ENCODE measurements at places on chromosomes 5 and 9.

DNA sequence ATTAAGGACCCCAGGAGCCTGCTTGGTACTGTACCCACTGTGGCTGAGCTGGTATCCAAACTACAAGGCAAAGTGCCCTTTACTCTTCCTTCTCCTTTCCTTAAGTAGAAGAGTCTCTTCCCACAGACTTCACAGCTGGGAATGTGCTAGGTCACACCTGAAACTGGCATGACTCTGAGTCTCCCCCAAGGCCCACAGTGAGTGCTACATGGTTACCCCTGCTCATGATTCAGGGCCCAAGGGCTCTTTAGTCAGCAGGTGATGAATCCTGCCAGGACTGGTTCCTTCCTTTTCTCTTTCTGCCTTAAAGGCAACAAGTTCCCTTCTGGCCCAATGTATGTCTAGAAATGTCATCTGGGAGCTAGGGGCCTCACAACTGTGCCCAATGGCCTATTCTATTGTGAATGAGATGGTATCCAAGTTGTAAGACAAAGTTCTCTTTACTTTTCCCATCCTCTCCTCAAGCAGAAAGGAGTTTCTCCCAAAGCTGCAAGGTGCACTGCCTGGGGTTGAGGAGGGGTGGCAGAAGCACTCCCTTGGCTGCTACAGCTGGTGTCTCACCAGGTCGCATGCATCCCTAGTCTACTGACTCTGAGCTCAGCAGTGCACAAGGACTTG lies 134.4 kb downstream of the TMEM38B start:
- H3K4me1 ChIP-seq = no peaks in the 10 kb centered on the region
- no peaks in the 10 kb centered on the region for H3K36me3 ChIP-seq
- no peak for DNase-seq
- no peak overlapping the region for H3K27ac ChIP-seq
- no peaks in the 10 kb centered on the region for H3K27me3 ChIP-seq

DNA sequence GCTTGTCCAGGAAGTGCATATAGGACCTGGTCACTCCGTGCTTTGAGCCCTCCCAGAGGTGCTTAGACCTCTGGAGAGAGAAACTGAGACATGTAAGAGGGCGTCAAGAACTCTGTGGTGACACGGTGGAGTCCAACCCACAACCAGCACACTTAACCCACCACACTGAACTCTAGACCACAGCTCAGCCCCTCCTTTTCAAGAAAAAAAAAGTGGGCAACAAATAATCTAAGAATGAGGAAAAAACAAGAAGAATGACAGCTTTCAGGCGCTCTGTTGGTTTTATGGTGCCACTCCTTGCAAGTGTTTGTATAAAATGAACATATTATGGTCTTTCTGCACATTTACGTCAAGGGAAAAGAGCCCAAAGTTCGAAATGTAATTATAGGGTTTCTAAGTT lies 50.2 kb upstream of the SNAPC3 start:
- no peaks in the 10 kb centered on the region for H3K36me3 ChIP-seq
- no peak overlapping the region for H3K4me3 ChIP-seq
- no peak for DNase-seq
- H3K27me3 ChIP-seq = no peaks in the 10 kb centered on the region

GRCh38 chr9:33475357-33475756 lies 1.6 kb upstream of the NOL6 start:
- H3K4me1 ChIP-seq = no peaks in the 10 kb centered on the region
- no peak overlapping the region for H3K27ac ChIP-seq
- H3K4me3 ChIP-seq = no peak overlapping the region
- H3K36me3 ChIP-seq = 0 out of 2 replicates have a peak, but pooled peaks cover 5% of the 10 kb centered on the region

GRCh38 chr5:132110930-132111329 lies 37.3 kb downstream of the CSF2 start:
- H3K4me3 ChIP-seq = no peak overlapping the region
- no peaks in the 10 kb centered on the region for H3K36me3 ChIP-seq
- H3K27ac ChIP-seq = no peak overlapping the region
- no peaks in the 10 kb centered on the region for H3K27me3 ChIP-seq
- H3K4me1 ChIP-seq = no peaks in the 10 kb centered on the region

- H3K4me3 ChIP-seq = no peak overlapping the region
- no peak overlapping the region for H3K27ac ChIP-seq
- H3K4me1 ChIP-seq = no peaks in the 10 kb centered on the region
- no peaks in the 10 kb centered on the region for H3K27me3 ChIP-seq
These were observed 27.6 kb downstream of the IL7R start for GRCh38 chr5:35884191-35884769.

DNA sequence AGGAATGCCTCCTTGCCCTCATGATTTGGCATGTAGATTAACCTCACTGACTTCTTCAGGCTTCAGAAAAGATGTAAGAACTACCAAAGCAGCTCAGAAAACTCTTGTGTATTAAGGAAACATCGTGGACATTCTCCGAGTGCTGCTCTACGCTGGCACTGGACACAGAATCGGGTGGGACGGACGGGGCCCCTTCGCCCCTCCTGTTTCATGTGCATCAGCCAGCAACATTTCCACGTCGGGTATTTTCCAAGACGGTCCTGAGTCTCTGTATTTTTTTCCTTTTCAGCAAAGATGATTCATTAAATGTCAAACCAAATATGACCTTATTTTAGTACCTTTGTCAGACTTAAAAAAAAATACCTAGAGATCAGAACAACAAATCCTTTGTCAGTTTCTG lies 583.6 kb downstream of the CCDC171 start:
- no peaks in the 10 kb centered on the region for H3K36me3 ChIP-seq
- no peak for DNase-seq
- H3K4me3 ChIP-seq = no peak overlapping the region
- H3K4me1 ChIP-seq = no peaks in the 10 kb centered on the region
- no peaks in the 10 kb centered on the region for H3K27me3 ChIP-seq
- H3K27ac ChIP-seq = no peak overlapping the region

GRCh38 chr5:115599924-115600323 lies 2.4 kb downstream of the TICAM2 start:
- no peaks in the 10 kb centered on the region for H3K36me3 ChIP-seq
- H3K4me3 ChIP-seq = no peak overlapping the region

- H3K27me3 ChIP-seq = no peaks in the 10 kb centered on the region
- H3K36me3 ChIP-seq = no peaks in the 10 kb centered on the region
- no peak for DNase-seq
- H3K4me1 ChIP-seq = no peaks in the 10 kb centered on the region
- H3K4me3 ChIP-seq = no peak overlapping the region
These were observed 22.3 kb upstream of the CNOT6 start for GRCh38 chr5:180471866-180472265.
